Eye (tissue), 1 donor: ENCODE measurements at places on chromosomes 4 and X.
A peak's percentile ranks its signal among the peaks of the same experiment; 100 is the strongest.

DNA sequence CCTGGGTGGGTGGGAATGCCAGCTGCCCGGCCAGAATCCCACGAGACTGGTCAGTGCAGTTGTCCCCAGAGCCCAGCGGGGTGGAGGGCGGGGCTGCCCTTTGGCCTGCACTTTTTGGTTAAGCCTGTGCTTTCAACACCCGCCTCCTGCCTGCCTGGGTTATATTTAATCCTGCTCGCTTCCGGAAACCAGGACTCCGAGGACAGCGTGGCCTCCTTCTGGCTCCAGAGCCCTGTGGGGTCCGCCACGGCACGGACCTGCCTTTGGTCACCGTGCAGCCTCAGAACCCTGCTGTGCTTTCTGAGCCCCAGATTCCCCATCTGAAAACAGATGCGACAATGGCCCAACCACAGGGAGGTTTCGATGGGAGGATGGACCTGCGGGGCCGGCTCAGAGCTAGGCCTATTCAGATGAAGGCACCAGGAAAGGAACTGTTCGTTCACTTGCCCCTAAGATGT is 29.4 kb upstream of the KIAA0232 start:
- no peak for DNase-seq

- DNase-seq = no peak
These were observed 179.6 kb downstream of the CCSER1 start for GRCh38 chr4:90306810-90307209.

DNA sequence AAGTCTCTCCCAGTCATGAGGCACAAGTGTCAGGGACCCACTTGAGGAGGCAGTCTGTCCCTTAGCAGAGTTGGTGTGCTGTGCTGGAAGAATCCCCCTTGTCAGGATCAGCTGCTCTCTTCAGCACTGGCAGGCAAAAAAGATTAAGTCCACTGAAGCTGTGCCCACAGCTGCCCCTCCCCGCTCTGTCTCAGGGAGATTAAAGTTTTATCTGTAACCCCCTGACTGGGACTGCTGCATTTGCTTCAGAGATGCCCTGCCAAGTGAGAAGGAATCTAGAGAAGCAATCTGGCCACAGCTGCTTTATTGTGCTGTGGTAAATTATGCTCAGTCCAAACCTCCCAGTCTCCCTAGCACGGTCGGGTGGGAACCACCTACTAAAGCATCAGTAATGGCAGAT is 37.4 kb upstream of the HEPH start:
- DNase-seq = no peak

DNA sequence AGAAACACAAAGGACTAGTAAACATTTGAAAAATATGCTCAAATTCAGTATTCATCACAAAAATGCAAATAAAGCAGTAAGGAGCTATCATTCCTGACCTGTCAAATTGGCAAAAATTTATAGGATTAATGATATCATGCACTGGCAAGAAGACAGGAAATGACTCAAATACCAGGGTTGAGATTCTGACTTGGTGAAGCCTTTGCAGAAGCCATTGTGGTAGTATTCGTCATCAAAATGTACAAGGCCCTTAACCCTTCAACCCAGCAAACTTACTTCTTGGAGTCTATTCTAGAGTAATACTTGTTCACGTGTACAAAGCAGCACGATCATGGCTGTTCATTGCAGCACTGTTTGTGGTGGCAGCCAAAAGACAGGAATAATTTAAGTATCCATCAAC is 132.4 kb downstream of the ENOX2 start:
- DNase-seq = no peak

- no peak for DNase-seq
These were observed 4.4 kb upstream of the SMIM14 start for GRCh38 chr4:39642885-39643552.

- DNase-seq = no peak
These were observed 41.8 kb upstream of the CEP135 start for GRCh38 chr4:55906989-55907388.

DNA sequence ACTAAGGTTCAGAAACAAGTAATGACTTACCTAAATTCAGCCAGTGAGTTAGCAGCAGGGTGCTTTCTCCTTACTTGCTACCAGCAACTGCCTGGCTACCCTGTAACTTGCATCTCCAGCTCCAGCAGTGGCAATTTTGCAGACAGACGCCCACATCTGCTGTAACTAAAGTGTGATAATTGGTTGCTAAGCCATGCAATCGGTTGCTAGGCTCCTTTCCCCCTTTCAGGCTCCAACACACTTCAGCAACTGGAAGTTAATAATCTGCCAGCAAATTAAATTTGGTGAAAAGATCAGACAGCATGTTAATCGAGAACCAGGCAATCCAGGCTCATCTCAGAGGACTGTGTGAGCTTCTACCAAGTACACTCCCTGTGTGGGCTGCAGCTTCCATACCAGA is 24.2 kb upstream of the ARHGEF9 start:
- peak; percentile 12 for DNase-seq

DNA sequence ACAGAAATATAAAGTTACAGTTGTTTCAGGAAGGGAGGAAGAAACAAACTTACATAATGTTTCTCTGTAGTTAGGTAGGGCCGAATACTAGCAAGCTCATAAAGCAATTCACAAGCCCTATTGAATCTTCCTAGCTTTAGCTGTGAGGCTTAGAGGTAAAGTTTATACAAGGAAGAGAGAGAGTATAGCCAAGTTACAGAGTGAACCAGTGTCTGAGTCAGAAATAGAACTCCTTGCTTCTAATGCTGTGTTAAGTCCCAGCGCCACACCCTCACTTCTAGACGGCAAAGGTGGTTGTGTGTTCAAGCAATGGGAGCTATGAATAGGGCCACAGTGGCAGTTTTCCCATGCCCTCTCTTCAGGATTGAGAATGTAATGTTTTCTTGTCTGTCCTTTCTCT is 6.1 kb downstream of the LPAR4 start:
- DNase-seq = no peak

- DNase-seq = no peak
These were observed 271.2 kb downstream of the NLGN4X start for GRCh38 chrX:5957506-5957905.

DNA sequence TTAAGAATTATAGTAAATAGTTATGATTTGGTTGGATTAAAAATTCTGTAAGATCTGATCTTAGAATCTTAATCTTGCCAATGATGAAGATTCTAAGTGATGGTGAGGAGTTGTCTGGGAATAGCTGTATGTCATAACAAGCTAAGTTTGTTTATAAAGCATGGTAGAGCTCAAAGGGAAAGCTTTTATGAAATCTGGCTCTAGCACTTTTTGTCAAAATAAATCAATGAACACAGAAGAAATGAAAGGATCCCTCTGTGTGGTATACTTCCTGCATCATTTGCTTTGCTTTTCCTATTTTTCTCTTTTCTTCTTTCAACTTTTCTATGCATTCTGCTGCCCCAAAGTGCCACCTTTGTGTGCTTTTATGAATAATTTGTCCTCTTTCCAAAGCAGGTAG is 193.5 kb upstream of the FAT1 start:
- DNase-seq = no peak

DNA sequence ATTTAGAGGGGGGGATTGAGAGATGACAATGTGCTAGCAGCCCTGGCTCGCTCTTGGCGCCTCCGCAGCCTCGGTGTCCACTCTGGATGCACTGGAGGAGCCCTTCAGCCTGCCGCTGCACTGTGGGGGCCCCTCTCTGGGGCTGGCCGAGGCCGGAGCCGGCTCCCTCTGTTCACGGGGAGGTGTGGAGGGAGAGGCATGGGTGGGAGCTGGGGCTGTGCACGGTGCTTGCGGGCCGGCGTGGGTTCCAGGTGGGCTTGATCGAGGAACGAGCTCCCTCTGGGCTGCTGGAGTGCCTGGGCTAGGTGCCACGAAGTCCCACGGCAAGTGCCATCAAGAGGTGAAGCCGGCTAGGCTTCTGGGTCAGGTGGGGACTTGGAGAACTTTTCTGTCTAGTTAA is 6.9 kb downstream of the C4orf46 start:
- no peak for DNase-seq

DNA sequence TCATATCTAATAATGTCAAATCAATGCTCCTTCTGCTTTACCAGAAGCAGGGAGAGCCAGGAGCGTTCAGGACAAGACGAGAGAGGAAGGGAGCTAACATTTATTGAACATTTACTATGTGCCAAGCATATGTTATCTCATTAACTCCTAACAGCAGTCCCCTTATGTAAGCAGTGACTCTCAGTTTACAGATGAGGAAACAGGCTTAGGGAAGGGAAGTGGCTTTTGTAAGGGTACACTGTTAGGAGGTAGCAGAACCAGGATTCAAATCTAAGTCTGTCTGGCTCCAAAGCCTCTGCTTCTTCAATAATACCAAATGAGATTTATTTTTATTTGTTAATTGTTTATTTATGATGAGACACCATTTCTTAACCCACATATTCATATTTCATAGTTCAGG is 2.6 kb upstream of the STARD8 start:
- no peak for DNase-seq

DNA sequence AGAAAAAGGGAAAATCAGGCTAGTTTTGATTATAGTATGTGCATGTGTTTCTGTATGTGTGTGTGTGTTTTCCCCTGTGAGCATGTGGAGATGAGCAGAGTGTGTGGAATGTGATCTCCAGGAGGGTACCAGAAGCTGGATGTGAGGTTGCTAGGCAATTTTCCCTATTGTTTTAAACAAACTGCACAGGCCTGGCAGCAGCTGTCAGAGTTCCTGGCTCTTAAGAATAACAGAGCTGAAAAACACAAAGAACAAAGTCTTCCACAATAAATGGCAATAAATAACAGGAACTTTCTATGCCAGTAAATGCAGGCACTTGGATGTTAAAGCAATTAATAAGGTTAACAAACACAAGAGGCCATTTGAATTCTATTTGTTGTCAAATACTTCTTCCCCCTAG is 344.6 kb upstream of the CTSO start:
- DNase-seq = peak; percentile 81

DNA sequence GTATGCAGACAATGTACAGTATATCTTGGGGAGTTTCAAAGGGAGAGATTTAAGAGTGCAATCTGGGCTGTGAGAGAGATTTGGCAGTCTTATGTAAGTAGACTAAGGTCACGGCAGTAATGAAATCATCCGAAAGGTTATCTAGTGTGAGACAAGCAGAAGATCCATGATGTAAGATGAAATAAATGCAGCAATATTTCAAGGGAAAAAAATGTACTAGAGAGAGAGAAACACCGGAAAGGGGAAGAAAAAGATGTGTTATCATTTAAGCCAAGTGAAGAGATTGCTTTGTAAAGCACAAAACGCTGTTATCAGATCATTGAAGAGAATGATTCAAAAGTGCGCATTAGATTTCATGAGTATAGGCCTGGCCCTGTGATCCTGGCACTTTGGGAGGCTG is 88.4 kb upstream of the GUCY1A1 start:
- DNase-seq = no peak

DNA sequence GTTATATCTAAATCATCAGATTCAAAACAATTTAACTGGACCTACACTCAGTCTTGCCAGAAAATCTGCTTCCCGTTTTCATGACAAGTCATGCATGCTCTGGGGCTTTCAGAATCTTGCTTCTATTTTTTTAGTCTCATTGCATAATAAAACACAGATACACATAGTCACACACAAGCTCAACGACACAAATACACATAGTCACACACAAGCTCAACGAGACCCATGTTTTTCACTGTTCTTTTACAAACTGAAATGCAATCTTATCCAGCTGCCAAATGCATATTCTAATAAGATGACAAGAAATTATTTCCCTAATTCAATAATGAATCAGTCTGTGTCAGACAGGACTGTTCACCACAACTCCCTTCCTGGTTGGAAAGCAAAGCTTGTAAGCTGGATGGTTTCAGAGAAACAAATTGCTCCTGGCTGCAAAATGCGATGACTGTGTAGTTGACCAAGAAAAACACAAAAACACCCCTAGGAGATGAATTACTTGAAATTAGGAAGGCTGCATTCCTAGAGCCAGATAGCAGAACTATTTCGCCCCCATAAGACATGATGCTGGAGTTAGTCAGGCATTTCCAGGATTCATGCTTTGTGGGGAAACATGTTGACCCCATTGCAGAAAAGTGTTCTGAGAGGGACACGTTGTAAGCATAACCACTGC is 208.7 kb downstream of the CHIC2 start:
- peak; percentile 42 for DNase-seq

GRCh38 chr4:94076498-94076897 is 131.2 kb upstream of the SMARCAD1 start:
- no peak for DNase-seq

DNA sequence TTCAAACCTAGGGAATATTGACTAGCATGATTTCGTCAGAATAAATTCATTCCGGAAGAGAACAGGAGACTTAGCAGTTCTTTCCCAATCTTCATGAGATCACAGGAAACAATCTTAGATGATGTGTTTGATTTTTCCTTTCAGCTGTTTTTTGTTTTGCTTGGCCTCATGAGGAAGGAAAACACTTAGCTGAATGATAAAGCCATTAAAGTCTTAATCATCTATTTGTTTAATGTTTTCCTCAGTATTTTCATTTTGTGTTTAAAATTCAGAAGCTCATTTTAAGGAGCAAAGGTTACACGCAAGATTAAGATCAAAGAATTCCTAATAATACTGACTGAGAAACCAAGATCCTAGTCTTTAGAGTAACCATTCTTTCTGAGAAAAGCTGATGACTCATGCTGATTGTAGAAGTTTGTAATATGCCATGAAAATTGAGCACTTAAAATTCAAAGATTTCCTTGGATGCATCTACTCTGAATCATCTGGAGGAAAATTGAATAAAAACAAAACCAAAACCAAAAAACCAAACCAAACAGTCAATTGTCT is 15.4 kb upstream of the TBC1D19 start:
- DNase-seq = peak; percentile 16

- no peak for DNase-seq
These were observed 133.8 kb upstream of the EMCN start for GRCh38 chr4:100651499-100652175.

DNA sequence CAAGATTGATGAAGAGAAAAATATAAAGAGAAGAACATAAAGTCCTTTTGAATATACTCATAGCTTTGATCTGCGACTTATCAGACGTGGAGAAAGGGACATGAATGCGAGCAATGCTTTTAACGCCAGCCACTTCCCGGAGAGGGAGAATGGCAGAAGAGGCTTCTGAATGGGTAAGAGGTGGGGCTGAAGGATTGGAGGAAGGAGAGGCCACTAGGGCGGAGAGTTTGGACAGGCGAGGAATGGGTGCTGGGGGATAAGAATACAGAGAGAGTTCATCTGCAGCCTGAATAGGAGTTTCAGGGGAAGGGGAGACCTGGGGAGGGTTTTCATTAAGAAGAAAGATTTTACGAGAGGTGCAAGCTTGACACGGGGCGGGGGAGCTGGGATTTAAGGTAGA is 2534.9 kb downstream of the PCDH7 start:
- no peak for DNase-seq

GRCh38 chr4:112231779-112232713 is at the start of gene AP1AR:
Gene AP1AR, plus strand, starts transcription at chr4:112231787. Its CDS starts 305 bp downstream, at chr4:112232092.
- peak; percentile 96 for DNase-seq

GRCh38 chr4:74474345-74475090 is 29.6 kb downstream of the AREG start:
- DNase-seq = peak; percentile 6

DNA sequence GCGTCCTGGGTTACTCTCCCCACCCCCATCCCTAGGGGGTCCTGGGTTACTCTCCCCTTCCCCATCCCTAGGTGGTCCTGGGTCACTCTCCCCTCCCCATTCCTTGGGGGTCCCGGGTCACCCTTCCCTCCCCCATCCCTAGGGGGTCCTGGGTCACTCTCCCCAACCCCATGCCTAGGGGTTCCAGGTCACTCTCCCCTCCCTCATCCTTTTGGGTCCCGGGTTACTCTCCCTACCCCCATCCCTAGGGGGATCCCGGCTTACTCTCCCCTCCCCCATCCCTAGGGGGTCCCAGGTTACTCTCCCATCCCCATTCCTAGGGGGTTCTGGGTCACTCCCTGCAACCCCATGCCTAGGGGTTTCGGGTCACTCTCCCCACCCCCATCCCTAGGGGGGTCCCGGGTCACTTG is 1.5 kb downstream of the ASMTL start:
- DNase-seq = no peak

GRCh38 chr4:107689912-107690587 is 30.0 kb downstream of the PAPSS1 start:
- no peak for DNase-seq
